ENCODE measurements at places on chromosomes 2 and 18. TPM values are rescaled to one million over a fixed set of nuclear protein-coding genes. Genes with fewer than 3 reads are reported as not detected.

- no peak for DNase-seq
Measured at GRCh38 chr2:197011021-197011417, 84.5 kb upstream of the PGAP1 start.

DNA sequence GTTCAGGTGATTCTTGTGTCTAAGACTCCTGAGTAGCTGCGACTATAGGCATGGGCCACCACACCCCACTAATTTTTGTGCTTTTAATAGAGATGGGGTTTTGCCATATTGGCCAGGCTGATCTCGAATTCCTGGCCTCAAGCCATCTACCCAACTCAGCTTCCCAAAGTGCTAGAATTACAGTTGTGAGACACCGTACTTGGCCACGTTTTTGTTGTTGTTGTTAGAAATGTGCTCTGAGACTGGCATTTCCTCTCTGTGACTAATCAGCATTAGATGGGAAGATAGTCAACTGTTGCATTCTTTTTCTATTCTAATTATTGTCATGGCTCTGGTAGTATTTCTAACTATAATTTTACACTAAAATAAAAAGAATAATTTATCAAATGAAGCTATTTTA lies 191.7 kb downstream of the CAMKMT start:
- no peak for DNase-seq

CSRNP3 gene
- total RNA-seq = 10.4 TPM

DNA sequence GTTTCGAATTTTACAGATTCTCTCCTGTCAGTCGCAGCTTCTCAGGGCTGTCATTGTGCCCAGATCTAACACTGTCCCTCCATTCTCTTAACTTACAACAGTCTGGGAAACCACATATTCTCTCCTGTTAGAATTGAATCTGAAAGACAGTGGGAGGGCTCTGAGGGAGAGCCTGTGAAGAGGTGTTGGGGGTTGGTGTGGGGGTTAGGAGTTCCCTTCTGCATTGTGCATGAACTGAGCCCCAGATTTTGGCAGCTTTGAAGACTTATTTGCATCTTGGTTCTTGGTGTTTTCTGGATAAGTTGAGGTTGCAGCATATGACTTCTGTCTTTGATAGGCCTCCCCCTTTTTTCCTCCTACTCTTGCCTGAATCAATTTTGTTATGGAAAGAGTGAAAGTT lies 64.1 kb downstream of the TANC1 start:
- no peak for DNase-seq

DNA sequence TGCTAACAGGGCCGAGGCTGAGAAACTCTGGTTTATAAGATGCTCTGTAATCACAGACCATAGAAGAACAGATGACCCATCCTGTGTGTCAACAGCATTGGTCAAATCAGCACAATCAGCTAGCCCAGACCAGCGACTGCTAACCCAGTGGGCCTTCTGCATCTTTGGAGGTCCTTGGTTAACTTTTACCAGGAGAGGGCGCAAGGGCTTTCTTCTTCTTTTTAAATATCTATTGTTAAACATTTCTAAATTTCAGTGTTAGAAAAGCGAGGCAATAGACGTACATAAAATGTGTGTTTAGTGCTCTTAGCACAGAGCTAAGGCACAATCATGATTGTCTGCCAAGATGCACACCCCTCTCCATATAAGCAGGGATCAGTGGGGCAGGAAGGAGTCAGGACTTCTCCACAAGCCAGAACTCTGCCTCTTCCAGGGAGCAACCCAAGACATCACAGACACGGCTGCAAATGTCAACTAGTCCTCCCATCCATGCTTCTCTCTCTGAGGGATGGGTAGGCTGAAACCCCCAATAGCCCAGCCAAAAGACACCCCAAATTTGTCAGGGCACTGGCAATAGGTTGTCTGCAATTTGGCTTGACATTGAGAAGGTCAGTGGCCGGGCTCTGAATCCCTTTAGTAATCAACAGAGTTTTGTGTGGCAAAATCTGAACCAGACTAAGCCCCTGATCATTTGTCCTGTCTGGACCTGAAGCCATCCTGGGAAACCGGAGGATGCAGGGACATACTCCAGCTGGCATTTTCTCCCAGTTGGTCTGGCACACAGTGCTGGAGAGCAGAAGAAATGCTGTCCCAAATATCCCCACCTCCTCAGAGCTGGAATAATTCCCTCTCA lies 188.2 kb downstream of the BCL2 start:
- peak; percentile 76 for DNase-seq

POTEI gene
- total RNA-seq = 0.96 TPM

- no peak for DNase-seq
Measured at GRCh38 chr2:33927756-33928155, 328.7 kb upstream of the FAM98A start.

GRCh38 chr18:79805926-79806487 lies 8.3 kb downstream of the KCNG2 start:
- no peak for DNase-seq

GRCh38 chr2:96859099-96859649 lies 1.4 kb upstream of the ANKRD39 start:
- DNase-seq = peak; percentile 52

- no peak for DNase-seq
Measured at GRCh38 chr18:55501982-55502710, 85.8 kb downstream of the TCF4 start.

- DNase-seq = no peak
Measured at GRCh38 chr2:21228041-21228895, 104.5 kb downstream of the TDRD15 start.

CHRNG gene
- not detected for total RNA-seq

- DNase-seq = no peak
Measured at GRCh38 chr2:11680182-11680900, 10.3 kb upstream of the NTSR2 start.

- DNase-seq = no peak
Measured at GRCh38 chr2:20574423-20574911, 76.4 kb downstream of the HS1BP3 start.
